ENCODE measurements at places on chromosomes 1 and 21.

GRCh38 chr1:212295579-212295978 lies 10.4 kb downstream of the PPP2R5A start:
- no peak for DNase-seq

DNA sequence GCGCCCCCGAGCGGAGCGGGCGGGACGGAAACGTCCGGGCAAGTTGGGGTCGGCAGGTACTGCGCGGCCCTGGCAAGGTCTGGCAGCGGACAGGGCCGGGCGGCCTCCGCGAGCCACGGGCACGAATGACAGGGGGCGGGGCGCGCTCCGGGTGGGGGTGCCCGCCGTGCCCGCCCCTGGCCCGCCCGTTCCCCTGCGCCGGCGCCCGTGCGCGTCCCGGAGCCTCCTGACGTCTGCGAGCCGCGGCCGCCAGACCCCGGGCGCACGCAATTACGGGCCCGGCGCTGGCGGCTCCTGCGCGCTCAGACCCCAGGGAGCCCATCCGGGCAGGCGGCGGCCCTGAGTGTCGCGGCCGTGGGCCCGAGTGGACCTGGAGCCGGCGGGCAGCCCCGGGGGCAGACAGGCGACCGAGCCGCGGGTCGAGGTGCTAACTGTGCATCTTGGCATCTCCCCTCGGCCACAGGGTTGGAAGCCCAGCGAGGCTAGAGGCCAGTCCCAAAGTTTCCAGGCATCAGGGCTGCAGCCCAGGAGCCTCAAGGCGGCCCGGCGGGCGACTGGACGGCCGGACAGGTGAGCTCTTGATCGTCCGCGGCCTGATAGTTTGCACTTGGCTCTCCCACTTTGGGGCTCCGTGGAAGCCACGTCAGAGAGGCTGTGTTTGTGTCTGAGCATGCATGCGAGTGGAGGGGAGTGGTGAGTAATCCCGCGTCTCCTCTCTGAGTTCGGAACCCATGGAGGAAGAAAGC lies 918 bp downstream of the MIB2 start:
- no peak for DNase-seq

- no peak for DNase-seq
These were observed 533.3 kb downstream of the OMA1 start for GRCh38 chr1:58013237-58013636.

- no peak for DNase-seq
These were observed 60.0 kb upstream of the GRIK3 start for GRCh38 chr1:37094302-37094701.

DNA sequence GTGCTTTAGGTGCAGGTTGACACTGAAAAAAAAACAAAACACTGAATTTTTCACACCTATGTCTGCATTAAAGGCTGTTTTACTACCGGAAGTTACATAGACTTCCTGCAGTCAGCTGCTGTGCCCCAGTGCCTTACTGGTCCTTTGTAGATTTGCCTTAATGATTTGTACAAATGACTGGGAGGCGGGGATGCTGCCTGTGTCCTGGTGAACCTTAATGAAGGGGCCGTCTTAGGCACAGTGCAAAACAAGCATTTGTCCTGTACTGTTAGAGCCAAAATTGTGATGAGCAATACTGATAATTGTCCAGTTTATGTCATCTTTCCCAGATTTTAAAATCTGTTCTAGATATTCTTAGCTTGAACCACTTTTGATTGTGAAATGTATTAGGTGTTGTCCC lies 90.9 kb upstream of the PGD start:
- DNase-seq: no peak

GRCh38 chr21:45877171-45877438 lies 104.5 kb upstream of the COL6A1 start:
- no peak for DNase-seq

DNA sequence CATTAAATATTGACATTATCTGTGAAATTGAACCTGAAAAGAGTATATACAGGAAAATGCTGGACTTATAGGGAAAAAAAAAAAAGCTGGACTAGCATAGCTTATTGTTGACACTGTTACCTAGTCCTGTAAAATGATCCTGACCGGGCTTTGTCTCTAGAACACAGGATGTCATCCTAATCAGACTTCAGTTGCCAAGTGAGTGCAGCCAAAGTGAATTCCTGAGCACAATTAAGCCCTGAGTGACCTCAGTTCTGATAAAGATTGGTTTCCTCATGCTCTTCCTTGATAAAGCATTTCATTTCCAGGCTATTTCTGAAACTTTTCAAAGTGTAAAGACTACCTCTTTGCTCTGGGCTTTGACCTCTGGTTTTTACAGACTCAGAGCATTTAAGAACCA lies 19.8 kb downstream of the SELP start:
- no peak for DNase-seq

DNA sequence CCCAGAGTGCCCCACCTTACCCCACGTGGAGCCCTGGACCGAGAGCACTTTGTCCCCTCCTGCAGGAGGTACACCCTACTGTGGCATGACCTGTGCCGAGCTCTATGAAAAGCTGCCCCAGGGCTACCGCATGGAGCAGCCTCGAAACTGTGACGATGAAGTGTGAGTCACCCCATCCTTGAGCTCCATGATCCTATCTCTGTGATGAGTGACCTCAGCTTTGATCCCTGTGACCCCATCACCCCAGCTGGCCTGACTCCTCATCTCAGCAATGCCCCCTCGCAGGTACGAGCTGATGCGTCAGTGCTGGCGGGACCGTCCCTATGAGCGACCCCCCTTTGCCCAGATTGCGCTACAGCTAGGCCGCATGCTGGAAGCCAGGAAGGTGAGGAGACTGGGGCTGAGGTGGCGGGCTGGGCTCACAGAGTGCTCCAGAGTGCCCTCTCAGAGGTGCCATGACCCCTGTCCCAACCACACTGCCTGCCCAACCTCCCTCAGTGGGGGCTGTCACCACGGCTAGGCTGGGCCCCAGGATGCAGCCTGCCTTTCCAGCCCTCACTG lies 16.2 kb upstream of the MPL start:
- no peak for DNase-seq

DNA sequence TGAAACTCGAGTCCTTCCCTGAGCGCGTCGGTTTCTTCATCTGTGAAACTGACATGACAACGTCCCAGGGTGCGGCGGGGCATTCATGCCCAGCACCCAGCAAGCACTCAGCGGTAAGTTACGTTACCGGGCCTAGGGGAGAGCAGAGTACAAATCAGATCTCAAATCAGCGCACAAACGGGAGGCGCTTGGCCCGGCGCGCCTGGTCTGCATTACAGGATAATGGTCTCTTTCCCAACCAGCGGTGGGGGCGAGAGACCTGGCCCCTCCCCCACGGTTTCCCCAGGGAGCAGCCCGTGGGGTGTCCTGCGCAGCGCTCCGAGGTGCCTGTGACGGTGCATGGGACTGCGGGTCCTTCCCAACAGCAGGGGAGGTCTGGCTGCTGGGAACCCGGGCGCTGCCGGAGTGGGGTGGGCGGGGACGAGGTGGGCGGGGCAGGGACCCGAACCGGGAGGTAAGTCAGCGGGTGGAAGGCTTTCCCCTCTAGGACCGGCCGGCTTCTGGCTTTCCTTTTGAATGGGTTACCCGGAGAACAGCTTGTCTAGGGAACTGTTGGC lies 1.0 kb downstream of the TMEM51 start:
- DNase-seq: no peak
